Activated T-helper 9 cell treated with anti-CD3 and anti-CD28 coated beads, Interleukin-2, amount 50 U/mL, for 16 hours (primary cell): ENCODE measurements at places on chromosomes 6 and 20.

DNA sequence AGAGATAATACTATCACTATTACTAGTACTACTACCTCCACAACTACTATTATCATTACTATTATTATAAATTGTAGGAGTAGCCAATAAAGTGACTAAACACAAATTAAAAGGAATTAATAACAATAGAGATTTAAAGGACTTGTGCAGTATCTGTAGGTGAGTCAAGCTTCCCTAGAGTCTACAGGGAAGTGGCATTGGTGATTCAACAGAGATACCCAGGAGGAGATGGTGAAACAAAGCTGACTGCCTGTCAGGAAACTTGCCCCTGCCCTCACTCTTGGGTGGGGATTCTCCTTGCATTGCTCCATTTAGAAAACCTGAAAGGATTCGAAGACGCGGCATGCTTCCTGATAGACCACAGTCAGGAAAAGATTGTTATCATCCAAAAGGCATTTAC is 23.3 kb upstream of the BCLAF1 start:
- DNase-seq, result no peak

- no peak for DNase-seq
These were observed 160.9 kb upstream of the PMEPA1 start for GRCh38 chr20:57870597-57871236.

GRCh38 chr6:69105288-69105687 is 470.2 kb downstream of the ADGRB3 start:
- DNase-seq, result no peak

DNA sequence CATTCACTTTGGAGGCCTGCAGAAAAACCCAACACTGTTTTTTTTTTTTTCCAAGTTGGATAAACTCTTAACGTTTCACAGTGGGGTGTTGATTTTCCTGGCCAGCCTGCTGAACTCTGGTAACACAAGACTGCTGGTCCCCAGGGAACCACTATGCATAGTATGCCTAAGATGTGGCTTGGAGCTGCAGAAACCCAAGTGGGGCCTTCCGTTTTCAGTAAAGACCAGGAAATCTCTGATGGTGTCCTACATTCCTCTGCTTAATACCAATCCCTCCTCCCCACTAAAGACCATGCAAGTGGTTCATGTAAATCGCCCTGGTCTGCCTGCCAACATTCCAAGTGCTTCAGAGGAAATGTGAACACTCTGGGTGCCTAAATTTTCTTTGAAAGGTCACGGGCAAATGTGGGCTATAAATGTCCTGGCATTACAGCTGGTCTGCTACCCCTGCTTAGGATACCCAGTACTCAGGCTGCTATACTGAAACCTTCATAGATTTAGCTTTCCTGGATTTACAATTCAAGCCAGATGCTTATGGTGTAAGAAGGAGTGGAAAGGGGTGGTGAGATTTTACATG is 615.4 kb downstream of the MAFB start:
- no peak for DNase-seq

DNA sequence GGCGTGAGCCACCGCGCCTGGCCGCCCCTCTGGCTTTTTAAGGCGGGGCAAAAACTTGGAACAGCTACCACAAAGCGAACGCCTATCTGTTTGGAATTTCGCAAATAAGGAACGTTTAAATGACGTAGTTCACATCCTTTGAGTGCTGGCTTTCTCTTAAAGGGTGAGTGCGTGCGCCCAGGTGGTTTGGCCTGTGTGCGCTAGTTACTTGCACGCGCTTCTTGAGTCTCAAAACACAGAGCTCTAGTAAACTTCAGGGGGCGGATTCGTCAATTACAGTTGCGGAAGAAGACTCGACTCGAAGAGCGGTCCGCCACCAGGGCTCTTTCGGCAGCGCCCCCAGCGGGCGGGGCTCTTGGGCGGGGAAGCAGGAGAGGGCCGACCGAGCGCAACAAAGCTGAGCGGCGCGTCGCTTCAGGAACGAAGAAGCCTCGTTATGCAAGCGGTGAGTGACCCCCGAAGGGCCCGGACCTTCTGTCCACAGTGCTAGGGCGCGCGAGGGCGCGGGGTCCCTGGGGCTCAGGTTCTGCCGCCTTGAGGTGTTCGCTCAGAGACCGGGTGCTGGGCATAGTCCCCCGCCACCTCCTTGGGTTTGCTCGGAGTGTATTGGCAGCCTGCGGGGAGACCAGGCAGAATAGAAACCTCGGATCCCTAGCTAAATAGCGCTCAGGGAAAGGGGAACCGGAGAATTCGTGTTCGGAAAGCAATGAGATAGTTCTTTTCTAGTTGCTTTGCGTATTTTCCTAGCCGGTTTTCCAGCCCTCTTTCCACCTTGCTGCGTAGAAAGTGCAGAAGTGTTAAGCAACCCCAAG is at the start of gene SYCP2L:
SYCP2L (plus strand) TSS at position 362 of the 812 bp plus-strand sequence; CDS start at position 437, 75 bp downstream.
- DNase-seq, result no peak

DNA sequence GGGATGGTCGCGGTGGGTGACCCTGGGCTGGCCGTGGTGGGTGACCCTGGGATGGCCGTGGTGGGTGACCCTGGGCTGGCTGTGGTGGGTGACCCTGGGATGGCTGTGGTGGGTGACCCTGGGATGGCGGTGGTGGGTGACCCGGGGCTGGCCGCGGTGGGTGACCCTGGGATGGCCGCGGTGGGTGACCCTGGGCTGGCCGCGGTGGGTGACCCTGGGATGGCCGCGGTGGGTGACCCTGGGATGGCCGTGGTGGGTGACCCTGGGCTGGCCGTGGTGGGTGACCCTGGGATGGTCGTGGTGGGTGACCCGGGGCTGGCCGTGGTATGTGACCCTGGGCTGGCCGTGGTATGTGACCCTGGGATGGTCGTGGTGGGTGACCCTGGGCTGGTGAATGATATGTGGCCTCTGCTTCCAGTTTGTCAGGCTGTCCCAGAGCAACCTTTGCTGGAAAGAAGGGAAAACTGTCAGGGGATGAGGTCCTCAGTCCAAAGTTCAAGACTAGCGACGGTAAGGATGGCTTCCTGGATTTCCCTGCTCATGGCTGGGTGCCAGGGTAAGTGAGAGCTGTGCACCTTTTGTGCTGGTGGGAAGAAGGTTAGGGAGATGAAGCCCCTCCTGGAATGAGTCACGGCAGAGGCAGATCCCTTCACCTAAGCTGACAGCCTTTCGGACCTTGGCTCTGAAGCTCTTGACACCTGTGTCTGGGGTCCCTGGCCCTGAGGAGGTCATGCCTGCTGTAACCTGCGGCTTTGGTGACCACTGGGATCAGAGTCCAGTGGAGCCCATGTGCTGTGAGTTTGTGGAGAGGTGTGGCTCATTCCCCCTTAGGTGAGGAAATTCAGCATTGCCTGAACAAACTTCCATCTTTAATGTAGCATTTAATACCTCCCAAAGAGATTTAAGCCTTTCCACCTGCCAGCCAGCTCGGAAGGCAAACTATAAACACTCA is 19.1 kb upstream of the PCMTD2 start:
- DNase-seq, result no peak

- DNase-seq, result no peak
These were observed 49.1 kb downstream of the MAP3K7 start for GRCh38 chr6:90537723-90538258.

- DNase-seq, result no peak
These were observed 187.6 kb downstream of the TMEM242 start for GRCh38 chr6:157135691-157136090.

DNA sequence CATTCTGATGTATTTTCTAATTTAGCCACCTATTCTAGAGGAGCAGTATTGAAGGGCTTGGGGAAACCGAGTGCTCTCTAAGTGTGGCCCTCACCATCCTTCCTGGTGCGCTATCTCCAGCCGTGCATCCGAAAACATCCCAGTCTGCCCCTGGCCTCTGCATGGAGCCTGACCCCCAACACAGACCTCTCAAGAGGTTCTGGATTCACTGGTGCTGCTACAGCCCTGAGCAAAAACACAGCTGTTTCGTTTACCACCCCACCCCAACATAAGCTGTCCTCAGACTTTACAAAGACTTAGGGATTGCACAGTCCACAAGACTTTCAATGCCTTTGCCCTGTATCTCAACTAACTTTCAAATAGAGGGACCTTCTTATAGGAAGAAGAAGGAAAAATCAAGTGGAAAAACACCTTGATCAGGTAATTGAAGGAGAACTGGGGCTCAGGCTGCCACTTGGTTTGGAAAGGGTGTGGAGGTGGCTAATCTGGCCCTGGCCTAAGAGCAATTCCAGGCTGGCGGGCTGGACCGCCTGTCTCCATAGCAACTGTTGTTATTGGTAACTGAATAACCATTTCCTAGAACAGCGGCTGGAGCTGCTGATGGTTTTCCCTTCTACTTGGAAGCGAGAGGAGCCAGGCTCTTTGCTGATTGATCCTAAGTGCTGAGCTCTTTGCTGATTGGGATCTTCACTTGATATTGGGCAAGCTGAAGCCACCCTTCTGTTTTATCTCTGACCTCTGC is 90.2 kb upstream of the TOX2 start:
- DNase-seq, result no peak

- no peak for DNase-seq
These were observed 10.3 kb downstream of the ZMYND8 start for GRCh38 chr20:47346172-47346571.

DNA sequence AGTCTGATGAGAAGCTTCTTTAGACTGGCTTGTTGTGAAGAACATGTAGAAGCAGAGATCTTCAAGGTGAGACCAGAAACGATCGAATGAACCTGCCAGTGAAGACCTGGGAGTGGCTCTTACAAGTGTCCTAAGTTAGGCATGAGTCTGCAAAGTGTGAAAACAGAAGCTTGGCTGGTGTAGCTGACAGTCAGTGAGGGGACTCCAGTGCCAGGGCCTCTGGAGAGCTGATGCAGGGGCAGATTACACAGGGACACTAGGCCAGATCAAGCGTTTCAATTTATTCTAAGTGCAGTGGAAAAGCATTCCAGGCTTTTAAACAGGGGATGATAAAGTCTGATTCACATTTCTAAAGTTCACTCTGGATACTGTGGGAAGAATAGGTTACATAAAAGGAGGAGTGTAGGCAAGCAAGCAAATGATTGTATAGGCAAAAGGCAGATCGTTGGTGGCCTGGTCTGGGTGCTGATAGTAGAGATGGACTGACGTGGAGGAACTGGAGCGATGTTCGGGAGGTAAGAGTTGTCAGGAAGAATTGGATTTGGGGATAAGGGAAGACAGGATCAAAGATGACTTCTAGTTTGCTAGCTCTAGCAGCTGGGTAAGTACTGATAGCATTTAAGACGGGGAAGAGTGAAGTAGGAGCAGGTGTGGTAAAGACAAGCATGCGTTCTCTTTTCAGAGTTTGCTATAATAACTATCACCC is 133.5 kb downstream of the MAN1A1 start:
- DNase-seq, result no peak

DNA sequence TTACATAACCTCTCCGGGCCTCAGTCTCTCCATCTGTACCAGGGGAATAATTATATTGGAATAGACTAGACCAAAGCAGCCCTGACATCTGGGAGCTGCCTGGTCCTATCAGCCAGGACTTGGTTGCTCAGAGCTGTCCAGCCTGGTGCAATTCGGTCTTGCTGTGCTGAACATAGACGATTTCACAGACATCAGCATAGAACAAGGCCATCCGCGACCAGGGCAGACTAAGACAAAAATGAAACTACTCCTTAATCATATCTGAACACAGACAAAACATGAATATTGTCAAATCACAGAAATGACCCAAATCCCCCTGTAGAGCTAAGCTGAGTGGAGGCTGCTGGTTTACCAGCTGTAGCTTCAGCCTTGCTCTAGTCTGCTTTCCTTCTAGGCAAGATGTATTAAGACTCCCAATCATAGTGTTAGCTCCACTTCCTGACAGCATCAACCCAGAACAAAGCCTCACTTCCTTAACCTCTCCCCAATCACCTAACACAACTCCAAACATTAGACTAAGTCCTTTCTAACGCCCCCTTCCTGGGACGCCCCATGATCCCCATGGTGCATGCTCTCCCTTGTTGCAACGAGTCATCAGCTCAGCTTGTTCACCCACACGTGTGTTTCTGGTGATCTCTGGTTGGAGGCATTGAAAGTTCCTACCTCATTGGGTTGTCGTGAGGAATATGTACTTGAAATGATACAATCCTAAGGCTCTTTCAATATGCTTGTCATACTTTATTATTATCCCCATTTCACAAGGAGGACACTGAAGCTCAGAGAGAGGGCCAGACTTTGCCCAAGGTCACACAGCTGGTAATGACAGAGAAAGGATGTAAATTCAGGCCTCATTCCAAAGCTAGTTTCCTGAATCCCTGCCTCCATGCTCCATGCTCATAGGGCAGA is 3.5 kb upstream of the MAPK13 start:
- no peak for DNase-seq

DNA sequence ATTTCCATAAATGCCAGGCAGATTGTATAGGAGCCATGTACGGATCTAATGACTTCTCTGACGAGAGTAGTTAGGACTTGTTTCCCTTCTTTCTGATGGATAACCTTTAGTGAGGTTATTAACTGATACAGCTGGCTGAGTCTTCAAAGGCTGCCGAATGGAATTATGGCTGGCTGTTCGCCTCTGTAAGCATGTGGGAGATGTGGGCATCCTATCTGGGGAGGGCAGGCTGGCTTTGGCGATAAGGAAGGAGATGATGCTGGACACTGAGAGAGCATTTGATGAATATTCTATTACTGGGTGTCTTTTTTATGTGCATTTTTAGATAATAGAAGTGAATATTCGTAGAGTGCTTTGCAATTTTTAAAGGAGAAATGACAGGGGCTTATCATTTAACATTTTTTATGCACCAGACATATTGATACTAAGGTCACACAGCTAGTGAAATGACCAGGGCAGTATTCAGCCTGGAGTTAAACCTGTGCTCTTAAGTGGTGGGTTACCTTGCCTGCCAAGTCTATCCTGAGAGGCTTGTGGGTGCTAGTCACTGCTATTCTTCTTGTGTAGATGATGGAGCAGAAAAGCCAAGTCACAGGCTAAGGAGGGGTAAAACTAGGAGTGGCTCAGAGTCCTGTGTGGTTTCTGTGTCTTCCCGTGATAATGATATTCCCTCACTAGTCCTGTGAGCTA is 3.1 kb downstream of the PBOV1 start:
- DNase-seq, result no peak

GRCh38 chr6:241336-241865 is 50.9 kb upstream of the DUSP22 start:
- no peak for DNase-seq

- DNase-seq, result no peak
These were observed 15.6 kb downstream of the COL21A1 start for GRCh38 chr6:56231827-56232226.

DNA sequence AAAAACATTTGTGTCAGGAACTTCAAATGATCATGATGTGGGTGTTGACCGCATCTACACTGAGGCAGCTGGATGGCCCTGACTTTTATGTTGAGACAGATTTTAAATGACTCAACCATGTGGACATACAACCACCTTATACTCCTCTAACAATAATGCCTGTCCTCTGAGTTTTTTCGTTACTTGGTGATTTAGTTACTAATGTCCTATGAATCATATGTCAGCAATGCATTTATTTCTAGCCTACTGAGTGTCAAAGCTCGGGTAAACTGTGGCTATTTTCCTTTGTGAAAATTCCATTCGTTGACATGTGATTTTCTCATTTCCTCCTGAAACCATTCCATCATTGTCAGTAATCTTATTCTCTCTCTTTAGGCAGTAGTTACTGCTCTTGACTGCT is 38.9 kb upstream of the NKX2-4 start:
- no peak for DNase-seq

GRCh38 chr6:39696986-39697788 is 28.0 kb downstream of the KIF6 start:
- DNase-seq, result no peak
